Activated naive CD4-positive, alpha-beta T cell (primary cell): ENCODE measurements at places on chromosomes 7 and 10.
A peak's percentile ranks its signal among the peaks of the same experiment; 100 is the strongest.

DNA sequence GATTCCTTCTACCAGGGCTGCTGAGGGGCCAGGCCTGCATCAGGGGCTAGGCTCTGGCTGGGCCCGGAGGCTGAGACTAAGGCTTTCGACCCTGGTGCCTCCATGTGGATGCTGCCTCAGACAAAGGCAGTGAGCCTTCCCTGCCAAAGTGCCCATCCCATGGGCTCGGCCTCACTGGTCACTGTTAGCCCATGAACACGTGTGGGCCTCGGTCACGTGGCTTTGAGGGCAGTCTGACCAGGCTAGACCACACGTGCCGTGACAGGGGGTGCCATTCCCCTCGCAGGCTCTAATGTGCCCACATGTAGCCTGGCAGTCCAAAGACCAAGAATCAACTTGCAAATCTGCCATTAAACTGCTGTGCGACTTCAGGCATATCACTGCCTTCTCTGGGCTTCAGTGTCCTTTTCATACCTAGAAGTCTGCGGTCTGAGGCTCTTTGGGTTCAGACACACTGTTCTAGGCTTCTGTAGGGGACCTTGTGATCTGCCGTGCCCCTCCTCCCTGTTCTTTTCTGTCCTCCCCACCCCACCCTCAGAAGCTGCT, 17.6 kb upstream of the SLC29A3 start:
- DNase-seq: no peak

GRCh38 chr10:97553575-97554031, 19.0 kb upstream of the ANKRD2 start:
- DNase-seq: peak; percentile 42

DNA sequence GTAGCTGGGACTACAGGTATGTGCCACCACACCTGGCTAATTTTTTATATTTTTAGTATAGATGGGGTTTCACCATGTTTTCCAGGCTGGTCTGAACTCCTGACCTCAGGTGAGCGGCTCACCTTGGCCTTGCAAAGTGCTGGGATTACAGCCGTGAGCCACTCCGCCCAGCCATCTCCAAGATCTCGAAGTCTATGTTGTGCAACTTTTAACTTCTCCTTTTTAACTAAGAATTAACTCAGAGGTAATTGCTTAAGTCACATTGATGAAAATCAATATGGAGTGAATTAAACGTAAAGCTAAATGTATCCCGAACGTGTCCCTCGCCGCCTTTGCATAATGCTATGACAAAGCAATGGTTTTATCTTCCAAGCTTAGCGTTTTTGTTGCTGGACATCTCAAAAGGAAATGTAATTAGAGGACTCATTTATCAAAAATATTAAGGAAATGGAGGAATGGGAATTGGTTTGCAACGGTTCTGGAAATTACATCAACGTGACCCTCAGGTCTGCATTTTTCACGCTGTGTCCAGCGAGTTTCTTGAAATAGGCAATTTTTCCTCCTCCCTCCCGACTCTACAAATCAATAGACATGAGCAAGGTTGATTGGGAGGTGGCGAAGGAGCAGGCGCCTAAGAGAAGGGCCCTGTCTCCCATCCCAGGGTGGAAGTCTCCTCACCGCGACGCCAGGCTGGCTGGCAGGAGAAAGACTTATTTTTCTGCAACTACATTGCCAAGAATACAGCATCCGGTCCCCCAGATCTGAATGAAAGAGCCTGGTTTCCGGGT, 89.8 kb downstream of the TMEM130 start:
- DNase-seq: no peak

DNA sequence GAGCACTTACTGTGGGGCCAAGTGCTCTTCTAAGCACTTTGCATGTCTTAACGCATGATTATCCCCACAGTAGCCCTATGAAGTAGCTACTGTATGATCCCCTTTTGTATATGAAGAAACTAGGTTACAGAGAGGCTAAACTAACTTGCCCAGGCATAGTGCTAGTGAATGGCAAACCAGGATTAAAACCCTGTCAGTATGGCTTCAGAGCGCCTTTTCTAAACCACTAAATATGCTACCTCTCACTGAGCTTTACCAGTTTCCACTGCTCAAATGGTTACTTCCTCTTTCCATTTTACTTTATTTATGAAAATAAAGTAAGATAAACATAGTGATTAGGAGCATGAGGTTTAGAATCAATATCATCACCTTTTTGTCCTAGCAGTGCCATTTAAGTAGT, 73.6 kb downstream of the PODXL start:
- no peak for DNase-seq

DNA sequence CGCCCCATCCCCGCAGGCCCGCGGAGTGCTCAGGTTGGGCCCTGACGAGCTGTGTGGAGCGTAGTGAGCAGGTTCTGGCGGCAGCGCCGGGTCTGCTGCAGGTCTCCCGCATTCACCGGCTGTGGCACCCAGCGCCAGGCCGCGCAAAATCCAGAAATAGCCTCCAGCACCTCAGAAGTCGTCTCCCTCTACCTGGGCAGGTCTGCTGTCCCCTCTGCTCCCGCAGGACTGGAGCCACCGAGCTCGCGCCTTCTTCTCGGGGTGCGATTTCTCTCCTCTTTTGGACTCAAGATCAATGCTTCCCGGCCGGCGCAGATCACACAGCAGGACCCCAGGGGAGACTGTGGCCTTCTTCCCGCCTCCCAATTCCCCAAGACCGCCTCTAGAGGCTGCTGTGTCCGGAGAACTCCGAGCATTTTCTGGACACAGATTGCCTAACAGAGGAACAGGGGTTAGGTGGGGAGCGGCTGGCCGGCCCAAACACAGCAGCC, 8.4 kb downstream of the TLX1 start:
- no peak for DNase-seq

DNA sequence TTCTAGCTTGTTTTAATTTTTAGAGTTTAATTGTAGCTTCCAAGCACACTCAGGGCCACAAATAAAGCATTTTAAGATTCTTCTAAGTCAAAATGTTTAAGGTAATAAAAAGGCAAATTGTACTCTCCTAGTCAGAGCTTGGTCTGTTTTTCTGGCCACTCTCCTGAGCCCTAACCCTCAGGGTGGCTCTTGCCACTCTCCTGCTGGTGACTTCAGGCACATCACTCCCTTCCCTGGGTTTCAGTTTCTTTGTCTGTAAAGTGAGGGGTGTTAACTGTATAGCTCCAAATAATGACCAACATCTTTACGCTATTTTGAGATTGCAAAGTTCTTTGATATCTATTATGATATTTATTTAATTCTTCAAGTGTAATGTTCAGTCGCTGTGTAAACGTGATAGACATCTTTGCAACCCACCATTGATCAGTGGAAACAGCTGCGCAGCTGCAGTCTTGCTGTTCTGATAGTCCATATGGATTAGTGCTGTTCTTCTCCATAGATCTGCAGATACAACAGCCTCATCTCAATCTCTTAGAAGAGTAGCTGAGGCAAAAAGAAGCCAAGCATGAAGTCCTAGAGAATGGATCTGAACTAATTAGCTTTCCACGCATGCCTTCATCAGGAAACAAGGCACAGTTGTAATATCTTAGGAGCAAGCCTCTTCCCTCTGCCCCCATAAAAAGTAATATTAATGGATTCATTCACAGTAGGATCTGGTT, 189.9 kb downstream of the PLPP4 start:
- no peak for DNase-seq

GRCh38 chr10:36888925-36889573, 236.3 kb upstream of the ANKRD30A start:
- no peak for DNase-seq

DNA sequence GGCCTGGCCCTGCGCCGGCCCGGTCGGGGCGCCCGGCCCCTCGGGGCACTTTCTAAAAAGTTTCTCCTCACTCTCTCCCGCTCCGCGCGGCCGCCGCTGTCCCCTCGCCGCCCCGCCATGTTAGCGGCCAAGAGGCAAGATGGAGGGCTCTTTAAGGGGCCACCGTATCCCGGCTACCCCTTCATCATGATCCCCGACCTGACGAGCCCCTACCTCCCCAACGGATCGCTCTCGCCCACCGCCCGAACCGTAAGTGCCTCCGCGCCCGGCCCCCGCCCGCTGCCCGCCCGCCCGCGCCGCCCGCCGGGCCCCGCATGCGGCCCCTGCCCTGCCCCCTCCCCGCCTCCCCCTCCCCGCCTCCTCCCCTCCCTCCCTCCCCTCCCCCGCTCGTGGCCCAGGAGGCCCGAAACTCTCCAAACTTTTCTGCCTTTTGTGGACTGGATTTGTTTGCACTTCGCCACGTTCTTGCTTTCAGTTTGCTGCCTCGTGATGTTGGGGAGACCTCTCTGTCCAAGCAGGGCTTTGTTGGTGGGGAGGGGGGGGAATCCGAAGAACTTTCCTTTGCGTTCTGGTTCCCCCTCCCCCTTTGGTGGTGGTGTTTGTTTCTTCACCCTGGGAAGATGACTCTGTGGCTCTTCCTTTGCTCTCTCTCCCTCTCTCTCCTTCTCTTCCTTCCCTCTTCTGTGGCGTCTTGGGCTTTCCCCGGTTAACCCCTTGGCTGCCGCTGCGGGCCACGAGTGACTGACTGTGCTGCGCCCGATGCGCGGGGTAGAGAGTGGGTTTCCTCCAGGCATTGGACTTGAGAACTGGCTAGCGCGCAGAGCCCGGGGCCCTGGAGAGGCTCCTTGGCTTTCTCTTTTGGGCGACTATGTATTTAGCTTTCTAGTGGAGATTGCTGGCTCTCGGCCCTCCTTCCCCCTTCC, 1.6 kb downstream of the TCF7L2 start:
- no peak for DNase-seq

GRCh38 chr7:82163586-82163985, 280.0 kb downstream of the CACNA2D1 start:
- DNase-seq: no peak

DNA sequence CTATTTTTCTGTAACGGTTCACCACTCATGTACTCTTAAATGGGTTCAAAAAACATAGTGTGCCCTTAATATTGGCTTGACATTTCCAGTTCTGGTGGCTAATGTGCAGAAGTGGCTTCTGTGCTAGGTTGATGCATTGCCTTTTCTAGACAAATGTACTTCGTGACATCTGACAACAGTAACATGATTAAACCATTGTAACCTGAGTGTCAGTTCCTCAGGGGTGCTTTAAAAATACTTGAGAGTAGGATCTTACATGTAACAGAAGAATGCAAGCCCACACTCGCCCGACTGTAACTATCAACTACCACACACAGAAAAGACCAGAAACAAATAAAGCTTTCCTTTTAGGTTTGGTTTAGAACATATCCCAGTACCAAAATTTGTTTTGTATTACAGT, 393.4 kb upstream of the NFE2L3 start:
- no peak for DNase-seq

GRCh38 chr7:50426280-50427045, 23.7 kb downstream of the FIGNL1 start:
- no peak for DNase-seq

GRCh38 chr7:131325179-131325840, 2.4 kb upstream of the MKLN1 start:
- no peak for DNase-seq

DNA sequence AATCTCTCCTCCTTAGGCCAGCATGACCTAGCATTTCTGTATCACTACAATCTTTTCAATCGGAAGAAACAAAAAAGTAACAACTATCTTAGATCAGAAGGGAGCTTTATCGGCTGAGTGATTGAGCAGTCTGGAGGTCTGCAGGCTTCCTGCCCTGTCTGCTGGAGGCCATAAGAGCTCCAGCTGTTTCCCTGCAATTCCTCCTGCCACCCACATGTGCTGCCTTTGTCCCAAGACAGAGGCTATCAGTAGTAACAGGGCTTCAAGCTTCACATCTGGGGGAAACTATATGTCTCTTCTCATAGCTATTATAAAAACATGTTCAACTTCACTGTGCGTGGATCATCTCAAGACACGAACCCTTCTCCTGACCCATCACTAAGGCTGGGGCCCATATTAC, 70.1 kb upstream of the VWC2 start:
- DNase-seq: no peak

GRCh38 chr10:16297642-16298041, 139.2 kb upstream of the PTER start:
- no peak for DNase-seq

GRCh38 chr7:5349437-5350173, 66.9 kb downstream of the SLC29A4 start:
- no peak for DNase-seq

DNA sequence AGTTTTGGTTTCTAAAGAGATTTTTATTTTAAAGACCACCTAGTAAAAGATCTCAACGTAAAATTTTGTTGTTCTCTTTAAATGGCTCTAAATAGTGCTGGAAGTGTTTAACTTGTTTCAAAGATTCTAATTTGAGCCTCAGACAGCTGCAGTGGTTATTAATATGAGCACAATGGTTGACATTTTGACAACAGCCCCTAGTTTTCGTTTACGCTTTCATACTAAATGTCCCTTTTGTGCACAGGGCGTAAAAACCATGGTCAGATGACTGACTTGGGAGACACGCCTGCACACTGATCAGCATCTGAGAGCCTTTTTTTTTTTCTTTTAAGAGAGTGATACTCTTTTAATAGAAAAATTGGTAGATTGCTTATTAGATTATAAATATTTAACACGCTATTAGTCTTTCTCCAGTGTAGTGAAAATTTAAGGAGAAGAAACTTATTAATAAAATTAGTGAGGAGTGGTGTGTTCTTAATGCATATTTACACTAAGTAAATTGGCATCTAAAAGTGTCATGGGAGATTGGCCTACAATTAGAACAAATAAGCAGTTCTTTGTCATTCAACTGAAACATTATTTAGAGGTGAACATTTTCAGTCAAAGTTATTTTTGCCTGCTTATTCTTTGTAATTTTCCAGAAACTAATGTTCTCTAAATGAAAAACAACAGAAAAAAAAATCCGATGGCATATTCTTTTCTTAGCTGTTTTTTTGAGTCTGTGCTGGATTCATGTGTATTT, 182.8 kb upstream of the PHYHIPL start:
- DNase-seq: no peak

GRCh38 chr10:78602201-78602932, 466.4 kb upstream of the ZMIZ1 start:
- no peak for DNase-seq

- DNase-seq: no peak
Observed at GRCh38 chr7:52794621-52795020, 240.8 kb upstream of the POM121L12 start.

DNA sequence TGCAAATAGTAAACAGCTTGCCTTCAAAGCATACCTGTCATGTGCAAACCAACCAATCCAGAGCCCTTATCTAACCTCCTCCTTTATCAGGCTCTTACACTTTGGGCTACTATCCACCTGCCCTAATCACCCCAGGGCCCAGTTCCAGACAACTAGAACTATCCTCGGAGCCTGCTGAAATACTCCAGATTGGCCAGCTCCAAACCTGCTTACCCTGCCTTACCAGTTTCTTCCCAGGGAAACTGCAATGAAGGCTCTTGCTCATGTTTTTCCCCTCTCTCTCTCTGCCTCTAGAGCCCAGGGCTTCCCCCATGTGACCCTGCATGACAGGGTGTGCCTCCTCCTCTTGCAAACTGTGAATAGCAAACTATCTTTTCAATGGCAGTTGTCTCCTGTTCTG, 81.4 kb upstream of the CAPZA2 start:
- no peak for DNase-seq

- no peak for DNase-seq
Observed at GRCh38 chr7:122831436-122831835, 54.8 kb downstream of the CADPS2 start.

DNA sequence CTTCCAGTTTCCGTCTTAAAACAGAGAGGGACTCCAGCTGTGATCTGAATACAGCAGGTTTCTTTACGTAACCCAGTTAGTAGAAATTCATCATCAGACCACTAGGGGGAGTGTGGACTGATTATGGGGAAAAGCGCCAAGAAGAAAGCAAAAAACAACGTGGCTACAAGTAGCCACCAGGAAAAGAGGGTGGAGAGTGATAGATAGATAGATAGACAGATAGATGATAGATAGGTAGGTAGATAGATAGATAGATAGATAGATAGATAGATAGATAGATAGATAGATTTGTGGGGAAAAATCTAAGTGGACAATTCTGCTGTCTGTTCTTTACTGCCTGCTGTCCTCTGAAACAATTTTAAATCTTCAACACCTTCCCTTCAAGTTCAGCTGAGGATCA, 12.7 kb upstream of the AKR1B10 start:
- no peak for DNase-seq
